ENCODE measurements at places on chromosomes 13 and 19. TPM values are rescaled to one million over a fixed set of nuclear protein-coding genes. Genes with fewer than 3 reads are reported as not detected.

DNA sequence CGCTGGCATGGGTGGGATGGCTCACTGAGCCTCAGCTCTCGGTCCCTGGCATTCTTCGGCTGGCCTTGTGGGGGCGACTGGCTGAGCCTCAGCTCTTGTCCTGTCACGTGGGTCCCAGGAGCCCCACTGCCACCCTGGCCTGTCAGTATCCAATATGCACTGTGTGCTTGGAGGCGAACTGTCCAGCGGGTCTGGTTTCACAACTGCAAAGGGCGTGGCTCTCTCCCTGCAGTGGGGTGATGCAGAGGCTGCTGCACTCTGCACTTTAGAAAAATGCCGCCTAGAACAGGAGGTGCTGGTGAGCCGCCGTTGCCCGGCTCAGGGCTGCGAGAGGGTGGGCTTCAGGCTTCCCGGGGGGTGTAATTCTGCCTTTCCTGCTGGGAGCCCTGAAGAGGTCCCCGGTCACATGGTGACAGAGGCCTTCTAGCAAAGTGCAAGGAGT lies 17.0 kb upstream of the TMEM255B start:
- H3K4me1 ChIP-seq: no peaks in the 10 kb centered on the region
- H3K36me3 ChIP-seq: no peaks in the 10 kb centered on the region
- no peaks in the 10 kb centered on the region for H3K27me3 ChIP-seq

DNA sequence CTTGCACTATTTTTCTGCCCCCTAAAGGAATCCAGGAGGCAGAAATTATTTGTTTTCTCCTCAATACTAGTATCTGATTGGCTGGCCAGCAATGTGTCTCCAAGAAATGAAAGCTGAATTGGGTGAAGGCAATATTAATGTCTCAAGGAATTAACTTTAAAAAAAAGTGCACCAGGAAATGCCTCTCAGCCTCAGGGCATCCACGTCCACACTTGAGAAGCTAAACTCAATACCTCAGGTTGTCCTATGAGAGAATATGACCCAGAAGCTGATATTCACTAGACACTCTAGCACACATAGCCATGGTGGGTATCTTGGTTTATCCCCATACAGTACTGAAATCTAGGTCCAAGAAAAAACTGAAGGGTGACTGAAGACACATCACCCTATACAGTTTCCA lies 2.1 kb downstream of the ZNF91 start:
- no peak for DNase-seq
- H3K4me3 ChIP-seq: peak overlapping the region; percentile 75
- H3K27ac ChIP-seq: no peak overlapping the region
- peaks cover 7% of the 10 kb centered on the region for H3K4me1 ChIP-seq
- H3K36me3 ChIP-seq: no peaks in the 10 kb centered on the region
- H3K27me3 ChIP-seq: no peaks in the 10 kb centered on the region

- no peaks in the 10 kb centered on the region for H3K4me1 ChIP-seq
- H3K27ac ChIP-seq: peak within 1 kb of the TSS; percentile 86
- peaks cover 10% of the 10 kb centered on the region for H3K36me3 ChIP-seq
- peak within 1 kb of the TSS; percentile 76 for H3K4me3 ChIP-seq
- H3K27me3 ChIP-seq: no peaks in the 10 kb centered on the region
Measured at GRCh38 chr19:21358768-21359451, at the start of gene ZNF738. Gene ZNF738, plus strand, starts transcription at chr19:21359000. Its CDS starts 141 bp downstream, at chr19:21359141.

ZNF541 gene
- total RNA-seq: not detected

PGLYRP2 gene
- total RNA-seq: not detected
